ENCODE measurements at places on chromosomes 2 and 18. TPM values are rescaled to one million over a fixed set of nuclear protein-coding genes. Genes with fewer than 3 reads are reported as not detected.

The UBXN4 gene
- 96.2 TPM for total RNA-seq

The MGAT5 gene
- total RNA-seq = 54.3 TPM

DNA sequence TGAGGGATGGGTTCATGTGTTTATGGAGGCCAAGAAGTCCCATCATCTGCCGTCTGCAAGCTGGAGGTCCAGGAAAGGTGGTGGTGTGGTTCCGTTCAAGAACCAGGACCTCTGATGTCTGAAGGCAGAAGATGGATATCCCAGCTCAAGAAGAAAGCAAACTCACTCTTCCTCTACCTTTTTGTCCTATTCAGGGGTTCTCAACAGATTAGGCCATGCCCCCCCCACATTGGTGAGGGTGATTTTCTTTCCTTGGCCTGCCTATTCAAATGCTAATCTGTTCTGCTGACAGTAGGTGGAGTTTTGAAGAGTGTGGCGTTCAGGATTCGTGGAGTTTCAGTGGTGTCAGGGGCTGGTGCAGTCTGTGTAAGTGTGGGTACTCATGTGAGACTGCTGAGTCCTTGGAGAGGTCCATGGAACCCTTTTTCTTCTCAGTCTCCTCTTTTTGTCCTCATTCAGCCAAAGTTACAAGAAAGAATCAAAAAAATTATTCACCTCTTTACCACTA, 5.9 kb downstream of the MSL3B start:
- no peak for DNase-seq

The PSTPIP2 gene
- total RNA-seq = 7.7 TPM

- DNase-seq = no peak
Measured at GRCh38 chr2:144310484-144310883, 209.4 kb downstream of the ZEB2 start.

All from activated CD8-positive, alpha-beta T cell treated with anti-CD3 and anti-CD28 coated beads, Interleukin-2, amount 10 ng/mL, durations not matched to agents 7 days and 5 days (primary cell).